ENCODE measurements at places on chromosomes 13 and 19.

- peak; percentile 25 for DNase-seq
These were observed 67.8 kb upstream of the RGCC start for GRCh38 chr13:41389580-41389979.

GRCh38 chr13:43838909-43839308 is 40.6 kb downstream of the CCDC122 start:
- DNase-seq = no peak

- no peak for DNase-seq
These were observed 114.5 kb downstream of the ATP11A start for GRCh38 chr13:112804374-112804773.

GRCh38 chr13:23321535-23322241 is 111.8 kb downstream of the SACS start:
- DNase-seq = no peak

DNA sequence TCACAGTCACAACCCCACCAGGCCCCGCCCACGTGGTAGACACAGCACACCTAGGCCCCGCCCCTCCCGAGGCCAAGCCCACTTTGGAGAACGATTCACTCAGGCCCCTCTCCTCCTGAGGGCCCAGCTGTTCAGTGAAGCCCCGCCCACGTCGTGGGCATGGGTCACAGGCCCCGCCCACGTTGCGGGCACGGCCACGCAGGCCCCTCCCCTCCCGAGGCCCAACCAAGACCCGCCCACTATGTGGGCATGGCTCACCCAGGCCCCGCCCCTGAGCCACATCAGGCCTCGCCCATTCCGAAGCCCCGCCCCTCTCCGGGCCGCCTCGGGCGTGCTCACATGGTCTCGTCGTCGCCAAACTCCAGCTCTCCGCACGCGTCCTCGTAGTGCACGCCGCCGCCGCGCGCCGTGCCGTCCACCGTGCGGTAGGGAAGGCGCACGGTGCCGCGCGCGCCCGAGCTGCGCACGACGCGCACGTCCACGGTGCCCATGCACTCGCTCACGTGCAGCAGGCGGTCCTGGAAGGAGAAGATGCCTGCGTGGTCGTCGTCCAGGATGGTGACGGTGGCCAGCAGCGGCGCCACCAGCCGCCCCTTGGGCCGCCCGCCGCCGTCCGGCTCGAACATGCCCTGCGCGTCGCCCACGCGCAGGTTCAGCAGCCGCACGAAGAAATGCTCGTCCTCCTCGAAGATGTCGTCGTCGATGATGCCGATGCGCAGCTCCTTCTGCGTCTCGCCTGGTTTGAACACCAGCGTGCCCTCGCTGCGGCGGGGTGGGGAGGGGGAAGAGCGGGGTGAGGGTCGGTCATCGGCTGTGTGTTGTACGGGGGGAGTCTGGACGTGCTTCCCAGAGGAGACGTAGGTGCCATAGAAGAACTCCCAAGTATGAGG is 24.0 kb downstream of the SLC8A2 start:
- DNase-seq = peak; percentile 84

DNA sequence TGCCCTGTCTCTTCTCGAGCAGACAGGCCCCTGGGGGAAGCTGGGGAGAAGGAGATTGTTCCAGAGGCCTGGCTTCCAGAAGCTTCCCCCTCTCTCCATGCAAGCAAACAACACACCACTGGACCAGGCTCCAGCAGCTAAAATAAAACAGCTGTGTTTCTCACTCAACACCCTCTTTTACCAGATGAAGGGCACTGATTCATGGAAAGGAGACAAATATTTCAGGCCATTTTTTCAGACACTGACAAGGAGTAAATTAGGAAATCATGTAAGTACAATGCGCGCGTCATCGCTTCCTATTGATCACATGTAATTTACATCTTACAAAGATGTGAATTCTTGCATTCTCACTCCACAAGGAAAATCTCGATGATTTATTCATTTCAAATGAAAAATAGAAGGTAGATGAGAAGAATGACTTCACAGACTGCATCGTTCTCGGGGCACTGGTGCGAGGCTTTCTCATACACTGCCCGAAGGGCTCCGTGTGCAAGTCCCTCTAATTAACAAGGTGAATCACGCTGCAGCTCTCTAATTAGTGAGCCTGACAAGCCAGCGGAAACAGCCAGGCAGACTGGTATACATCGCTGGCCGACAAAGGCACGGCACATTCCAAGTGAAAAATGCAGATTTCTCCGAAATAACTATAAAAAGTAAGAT is 153.6 kb downstream of the KCTD15 start:
- no peak for DNase-seq
